ENCODE measurements at places on chromosomes 16 and 17.
A peak's percentile ranks its signal among the peaks of the same experiment; 100 is the strongest.

DNA sequence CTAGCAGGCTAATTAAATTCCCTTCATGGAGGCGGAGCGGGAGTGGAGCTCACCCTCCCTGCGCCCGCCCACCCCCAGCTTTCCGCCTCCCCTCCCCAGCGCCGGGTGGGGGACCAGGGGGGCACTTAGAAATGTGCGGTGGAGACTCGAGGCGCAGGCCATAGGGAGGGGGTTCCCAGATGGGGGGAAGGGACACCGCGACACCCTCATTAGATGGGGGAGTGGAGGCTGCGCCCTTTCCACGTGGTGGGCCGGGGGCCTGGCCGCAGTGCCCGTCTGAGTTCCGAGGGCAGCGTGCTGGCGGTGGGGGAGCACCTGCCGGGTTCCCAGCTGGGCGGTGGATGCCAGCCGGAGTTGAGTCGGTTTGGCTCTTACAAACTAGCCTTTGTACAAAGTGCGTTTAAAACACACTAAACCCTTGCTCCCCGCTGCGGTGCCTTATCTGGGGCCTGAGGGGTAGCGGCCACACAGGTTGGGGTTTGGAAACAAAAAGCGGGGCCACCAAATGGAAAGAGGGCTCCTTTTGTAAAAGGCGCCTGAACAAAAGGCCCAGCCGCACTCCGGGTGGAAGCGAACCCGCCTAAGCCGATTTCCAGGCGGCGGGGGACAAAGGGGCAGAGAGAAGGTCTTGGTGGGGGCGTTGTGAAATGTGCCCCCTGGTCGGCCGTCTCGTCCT lies 1.4 kb downstream of the GSE1 start:
- DNase-seq: no peak

GRCh38 chr16:68972013-68972412 lies 128.7 kb downstream of the TANGO6 start:
- no peak for DNase-seq

- no peak for DNase-seq
Measured at GRCh38 chr16:69595127-69596036, 29.6 kb downstream of the NFAT5 start.

DNA sequence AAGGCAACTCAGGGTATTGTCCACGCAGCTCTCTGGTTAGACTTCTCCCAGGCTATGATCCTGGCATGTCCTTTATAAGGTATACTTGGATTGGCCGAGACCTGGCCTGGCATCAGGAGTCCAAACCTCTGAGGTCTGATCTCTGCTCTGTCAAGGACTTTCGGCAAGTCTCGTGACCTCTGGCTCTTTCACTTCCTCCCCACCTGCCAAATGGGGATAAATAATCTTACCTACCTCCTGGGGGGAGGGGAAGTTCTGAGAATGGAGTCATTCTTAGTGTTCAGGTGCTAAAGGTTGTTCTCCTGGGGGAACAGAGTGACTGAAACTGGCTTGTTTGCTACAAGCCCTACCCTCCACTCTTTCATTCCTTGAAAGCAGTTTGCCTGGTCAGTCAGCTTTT lies 7.6 kb downstream of the ATXN1L start:
- DNase-seq: no peak

- peak; percentile 42 for DNase-seq
Measured at GRCh38 chr17:81870131-81870980, 781 bp downstream of the ARHGDIA start.

Data from omental fat pad (tissue), 4 donors.